Caco-2 (cell line): ENCODE measurements at places on chromosomes 6 and 20. TPM values are rescaled to one million over a fixed set of nuclear protein-coding genes. Genes with fewer than 3 reads are reported as not detected.
A peak's percentile ranks its signal among the peaks of the same experiment; 100 is the strongest.

Gene RNF182
- total RNA-seq: 0.39 and 1.1 TPM in 2 replicates

DNA sequence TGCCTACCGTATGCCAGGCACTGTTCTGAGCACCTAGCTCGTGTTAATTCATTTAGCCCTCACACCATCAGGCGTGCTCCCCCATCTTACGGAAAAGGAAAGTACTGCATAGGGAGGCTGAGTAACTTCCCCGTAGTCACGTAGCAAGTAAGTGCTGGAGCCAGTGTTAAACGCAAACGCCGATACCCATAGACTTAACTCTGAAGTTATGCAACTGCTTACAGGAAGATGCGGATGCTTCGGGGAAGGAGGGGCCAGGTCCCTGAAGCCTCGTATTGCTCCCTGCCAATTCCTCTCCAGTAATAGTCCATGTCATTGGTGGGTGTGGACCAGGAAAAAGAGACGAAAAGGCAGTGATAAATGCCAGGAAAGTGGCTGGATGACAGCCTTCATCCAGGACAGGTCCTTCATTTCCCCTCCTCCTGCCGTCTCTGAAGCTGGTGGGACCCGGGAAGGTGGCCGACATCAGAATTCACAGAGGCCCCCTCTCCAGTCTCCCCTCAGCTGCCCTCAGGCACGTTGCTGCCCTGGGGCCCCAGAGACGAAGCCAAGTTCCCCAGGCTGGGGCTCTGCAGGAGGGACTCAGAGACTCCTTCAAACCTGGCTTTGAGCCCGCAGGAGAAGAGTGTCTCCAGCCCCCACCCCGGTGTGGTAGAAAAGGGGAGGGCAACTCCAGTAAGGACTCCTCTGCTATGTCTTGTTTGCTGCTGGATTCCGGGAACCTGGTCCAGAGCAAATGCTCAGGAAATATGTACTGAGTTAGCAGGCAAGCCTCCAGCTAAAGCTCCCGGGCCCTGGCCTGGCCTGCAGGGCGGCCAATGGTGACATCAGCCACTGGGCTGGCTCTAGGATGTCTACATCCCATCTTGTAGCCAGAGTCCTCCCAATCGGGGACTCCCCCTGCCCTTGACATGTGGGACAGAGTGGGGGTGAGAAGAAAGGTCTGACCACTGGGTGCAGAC, 37.8 kb downstream of the RAB44 start:
- no peak for DNase-seq

- DNase-seq: no peak
These were observed at the start of gene TCF21 for GRCh38 chr6:133888929-133889556. Gene TCF21 (plus strand): TSS chr6:133889113. CDS start chr6:133889398, 285 bp downstream.

- no peak for DNase-seq
These were observed 1.7 kb downstream of the SPDEF start for GRCh38 chr6:34554291-34555006.

Gene RAET1L
- not detected in 2 replicates for total RNA-seq

DNA sequence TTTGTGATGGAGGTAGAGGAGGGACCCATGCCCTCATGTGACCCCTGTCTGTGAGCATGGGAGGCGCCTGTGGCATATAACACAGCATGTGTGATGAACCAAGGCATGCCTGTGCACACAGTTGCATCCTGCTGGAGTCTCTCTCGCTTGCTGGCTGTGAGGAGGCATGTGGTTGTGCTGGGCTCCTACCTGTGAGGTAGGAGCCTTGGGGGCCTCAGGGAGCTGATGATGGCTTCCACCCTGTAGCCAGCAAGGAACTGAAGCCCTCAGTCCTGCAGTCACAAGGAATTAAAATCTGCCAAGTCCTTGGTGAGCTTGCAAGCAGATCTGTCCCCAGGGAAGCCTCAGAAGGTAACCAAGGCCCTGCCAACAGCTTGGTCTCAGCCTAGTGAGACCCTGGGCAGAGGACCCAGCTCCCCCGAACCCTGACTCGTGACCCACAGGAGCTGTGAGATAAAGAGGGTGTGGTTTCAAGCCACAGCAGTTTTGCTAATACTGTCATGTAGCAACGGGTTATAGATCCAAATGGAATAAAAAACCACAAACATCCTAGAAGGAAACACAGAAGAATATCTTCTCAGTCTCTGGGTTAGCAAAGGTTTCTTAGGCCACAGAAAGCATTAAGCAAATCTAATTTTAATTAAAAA, 145.7 kb downstream of the WDR27 start:
- DNase-seq: no peak

GRCh38 chr6:159595173-159595572, 97.9 kb downstream of the SOD2 start:
- DNase-seq: no peak

Gene NKAIN4
- 2.1 and 2.7 TPM in 2 replicates for total RNA-seq

Gene CCR6
- not detected in 2 replicates for total RNA-seq

DNA sequence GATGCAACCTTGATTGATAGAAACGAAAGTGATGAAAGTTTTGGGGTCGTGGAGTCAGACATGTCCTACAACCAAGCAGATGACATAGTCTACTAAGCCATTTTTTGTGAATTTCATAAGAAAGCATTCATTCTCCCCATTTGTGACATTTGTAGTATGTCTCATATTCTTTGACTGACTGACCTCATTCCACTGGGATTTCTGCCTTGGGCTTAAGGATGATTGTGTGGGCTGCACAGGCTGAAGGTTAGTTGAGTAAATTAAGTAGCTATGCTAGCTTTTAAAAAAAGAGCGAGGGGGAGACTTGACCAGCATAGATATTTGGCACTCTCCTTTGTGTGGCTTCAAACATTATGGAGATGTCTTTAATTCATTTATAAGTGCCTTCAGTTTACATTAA, 28.9 kb downstream of the STMND1 start:
- DNase-seq: no peak

- no peak for DNase-seq
These were observed 7.0 kb upstream of the LZTS3 start for GRCh38 chr20:3180319-3180718.

Gene SCAF8
- 45.2 and 45.9 TPM in 2 replicates for total RNA-seq

GRCh38 chr6:5110246-5110645, 25.1 kb downstream of the PPP1R3G start:
- DNase-seq: no peak

- peak; percentile 89 for DNase-seq
These were observed 61.2 kb upstream of the SGK1 start for GRCh38 chr6:134379076-134379475.

DNA sequence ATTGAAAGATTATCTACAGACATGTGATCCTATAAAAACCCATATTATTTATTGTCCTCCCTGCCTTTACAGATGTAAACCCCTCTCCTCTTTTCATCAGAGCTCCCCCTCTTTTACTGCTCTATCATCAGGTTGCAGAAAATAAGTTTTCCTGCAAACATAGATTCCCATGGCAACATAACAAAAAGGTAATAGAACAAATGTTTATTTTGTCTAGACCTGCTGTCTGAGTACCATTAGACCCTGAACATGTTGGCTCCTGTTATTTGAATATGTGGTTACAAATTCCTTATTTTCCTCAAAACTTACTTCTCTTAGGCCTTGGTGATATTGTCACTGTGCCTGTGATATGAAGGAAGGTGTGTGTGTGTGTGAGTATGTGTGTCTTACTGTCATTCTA, 11.5 kb downstream of the MAPK14 start:
- DNase-seq: no peak

Gene MPIG6B
- not detected in 2 replicates for total RNA-seq

GRCh38 chr20:38645351-38645750, 43.7 kb downstream of the ARHGAP40 start:
- no peak for DNase-seq
